HTR-8/SVneo (cell line): ENCODE measurements at places on chromosomes 1 and 21.

DNA sequence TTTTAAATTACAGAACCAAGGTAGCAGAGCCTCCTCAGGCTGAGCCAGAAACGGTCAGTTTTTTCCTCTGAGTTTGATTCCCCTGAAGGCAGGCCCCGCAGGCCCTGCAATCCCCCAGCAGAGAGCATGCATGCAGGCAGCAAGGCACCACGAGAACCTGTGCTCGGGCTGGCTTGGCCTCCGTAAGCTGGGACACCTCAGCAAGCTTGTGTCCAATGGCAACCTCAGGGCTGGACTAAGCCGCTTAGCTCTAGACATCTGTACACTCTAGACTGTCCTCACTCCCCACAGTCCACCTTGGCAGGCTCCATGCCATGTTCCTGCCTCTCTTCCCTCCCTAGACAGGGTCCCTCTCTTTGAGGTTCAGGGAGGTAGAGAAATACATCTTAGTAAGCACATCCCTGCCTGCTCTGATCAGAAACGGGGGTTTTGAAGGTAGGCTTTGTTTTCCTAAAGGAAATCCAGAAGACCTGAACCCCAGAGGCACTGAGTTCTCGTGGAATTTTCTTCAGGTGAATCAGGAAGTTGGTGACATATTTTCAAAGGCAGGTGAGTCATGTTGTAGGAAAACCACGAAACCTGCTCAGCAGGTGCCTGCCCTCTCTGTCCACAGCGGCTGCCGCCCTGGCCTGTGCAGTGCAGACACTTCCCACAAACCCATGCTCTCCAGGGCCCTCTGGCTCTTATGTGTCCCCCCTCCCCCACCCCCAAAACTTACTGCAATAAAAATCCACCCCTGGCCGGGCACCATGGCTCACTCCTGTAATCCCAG lies 7.0 kb downstream of the TMEM63A start:
- no peak for DNase-seq

DNA sequence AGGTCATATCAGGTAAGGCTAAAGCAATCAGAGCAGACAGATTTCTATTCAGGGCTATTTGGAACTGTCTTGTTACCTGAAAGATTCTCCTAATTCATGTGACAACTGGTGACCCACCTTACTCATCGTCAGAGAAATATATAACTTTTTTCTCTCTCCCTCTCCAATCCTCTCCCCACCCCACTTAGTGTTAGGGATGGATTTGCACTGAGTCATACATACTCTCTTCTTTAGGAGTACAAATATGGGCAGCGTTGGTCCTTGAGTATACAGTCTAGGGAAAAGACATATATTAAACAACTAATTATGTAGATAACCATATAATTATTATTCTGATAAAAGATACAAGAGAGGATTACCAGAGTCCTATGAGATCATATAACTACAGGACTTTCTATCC lies 246.3 kb downstream of the HHIPL2 start:
- DNase-seq: no peak

DNA sequence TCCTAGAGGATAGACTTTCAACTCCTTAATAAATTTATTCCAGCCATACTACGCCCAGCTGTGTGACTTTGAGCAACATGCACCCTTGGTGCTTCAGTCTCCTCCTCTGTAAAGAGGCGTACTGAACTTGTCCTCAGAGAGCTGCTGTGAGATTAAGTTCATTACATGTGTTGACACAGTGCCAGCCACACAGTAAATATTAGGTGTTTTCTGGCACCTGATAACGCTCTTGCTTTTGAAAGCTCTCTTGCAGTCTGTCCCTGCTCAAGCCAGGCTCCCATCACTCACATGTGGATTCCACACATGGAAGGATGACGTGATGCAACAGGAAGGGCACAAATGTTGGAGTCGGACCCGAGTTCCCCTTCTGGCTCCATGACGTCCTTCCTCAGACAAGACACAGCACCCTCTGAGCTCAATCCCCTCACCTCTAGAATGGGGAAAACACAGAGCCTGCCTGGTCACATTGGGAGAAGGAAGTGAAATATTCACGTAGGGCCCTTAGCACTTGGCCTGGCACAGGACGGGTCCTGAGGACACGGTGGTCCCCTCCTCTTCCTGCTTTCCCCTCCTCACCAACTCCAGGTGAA lies 7.7 kb downstream of the IFNLR1 start:
- DNase-seq: no peak

DNA sequence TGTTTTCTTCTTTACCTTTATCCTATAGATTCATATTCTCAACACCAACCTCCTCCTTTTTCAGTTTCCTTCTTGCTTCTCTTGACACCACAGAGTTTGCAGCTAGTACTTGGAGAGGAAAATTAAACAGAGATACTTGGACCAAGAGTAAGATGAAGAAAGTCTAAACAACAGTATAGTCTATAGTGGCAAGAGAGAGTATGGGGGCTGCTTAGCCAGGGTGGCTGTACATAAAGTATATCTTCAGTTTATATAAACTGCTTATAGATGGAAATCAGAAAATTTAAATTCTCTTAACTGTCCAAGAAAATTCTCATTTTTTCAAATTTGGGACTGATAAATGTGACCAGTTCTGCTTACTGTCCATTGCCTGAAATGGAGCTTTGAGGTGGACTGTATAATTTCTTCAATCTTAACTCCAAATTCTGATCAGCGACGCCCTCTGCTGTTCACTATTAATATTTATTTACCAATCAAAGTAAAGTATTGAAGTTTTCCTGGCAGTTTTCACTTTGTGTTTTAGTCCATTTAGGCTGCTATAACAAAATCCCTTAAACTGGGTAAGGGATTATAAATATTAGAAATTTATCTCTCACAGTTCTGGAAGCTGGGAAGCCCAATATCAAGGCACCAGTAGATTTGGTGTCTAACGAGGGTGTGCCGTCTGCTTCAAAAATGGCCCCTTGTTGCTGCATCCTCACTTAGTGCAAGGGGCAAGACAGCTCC lies 14.8 kb upstream of the METTL18 start:
- DNase-seq: peak; percentile 28

DNA sequence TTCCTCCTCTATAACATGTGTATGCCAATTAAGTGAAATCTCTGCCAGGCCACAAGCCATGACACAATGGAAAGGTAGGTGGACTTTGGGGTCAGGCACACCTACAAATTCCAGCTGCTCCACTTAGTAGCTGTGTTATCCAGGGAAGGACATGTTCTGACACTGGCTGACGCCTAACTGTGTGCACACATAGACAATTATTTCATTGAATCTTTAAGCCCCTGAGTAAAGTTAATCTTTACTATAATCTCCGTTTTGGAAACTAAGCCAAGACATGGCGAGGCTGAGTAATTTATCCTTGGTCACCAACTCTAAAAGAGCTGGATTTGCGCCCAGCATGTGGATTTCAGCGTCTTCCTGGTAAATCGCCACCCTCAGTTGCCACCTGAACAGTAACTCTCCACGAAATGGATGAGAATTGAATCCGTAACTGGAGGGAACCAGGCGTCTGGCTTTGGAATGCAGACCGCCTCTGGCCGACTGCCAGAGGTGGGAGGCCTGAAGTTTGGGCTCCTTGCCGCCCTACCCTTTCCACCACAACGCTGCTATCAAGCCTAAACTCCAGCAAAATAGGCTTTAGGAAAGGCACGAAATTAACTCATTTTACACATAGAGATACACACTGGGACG lies 888 bp upstream of the SNRPE start:
- DNase-seq: no peak
